ENCODE measurements at places on chromosomes 1 and 21. TPM values are rescaled to one million over a fixed set of nuclear protein-coding genes. Genes with fewer than 3 reads are reported as not detected.

GRCh38 chr1:221272940-221273339, 393.7 kb downstream of the HLX start:
- DNase-seq: no peak

C1orf87 gene
- total RNA-seq: not detected

- no peak for DNase-seq
These were observed 43.1 kb downstream of the IL12RB2 start for GRCh38 chr1:67350783-67351182.

FCN3 gene
- total RNA-seq: not detected

DNA sequence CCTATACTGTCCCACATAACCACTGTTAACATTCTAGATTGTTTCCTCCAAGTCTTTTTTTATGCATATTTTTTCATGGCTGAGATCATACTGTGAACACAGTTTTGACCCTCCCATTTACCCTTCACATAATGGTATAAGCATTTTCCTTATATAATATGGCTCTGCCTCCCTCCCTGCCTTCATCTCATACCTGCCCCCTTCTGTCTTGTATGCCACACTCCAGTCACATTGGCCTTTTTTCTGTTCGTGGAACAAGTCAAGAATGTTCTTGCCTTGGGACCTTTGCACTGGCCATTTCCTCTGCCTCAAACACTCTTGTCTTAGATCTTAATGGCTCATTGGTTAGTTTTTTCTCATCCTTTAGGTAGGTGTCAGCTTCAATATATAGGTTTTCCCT, 24.3 kb upstream of the ELAVL4 start:
- no peak for DNase-seq

Measured in urinary bladder (tissue), 4 donors.